ENCODE measurements at places on chromosomes 5 and 9.

GRCh38 chr5:177494346-177495195, 2.8 kb downstream of the PDLIM7 start:
- peak; percentile 76 for DNase-seq

DNA sequence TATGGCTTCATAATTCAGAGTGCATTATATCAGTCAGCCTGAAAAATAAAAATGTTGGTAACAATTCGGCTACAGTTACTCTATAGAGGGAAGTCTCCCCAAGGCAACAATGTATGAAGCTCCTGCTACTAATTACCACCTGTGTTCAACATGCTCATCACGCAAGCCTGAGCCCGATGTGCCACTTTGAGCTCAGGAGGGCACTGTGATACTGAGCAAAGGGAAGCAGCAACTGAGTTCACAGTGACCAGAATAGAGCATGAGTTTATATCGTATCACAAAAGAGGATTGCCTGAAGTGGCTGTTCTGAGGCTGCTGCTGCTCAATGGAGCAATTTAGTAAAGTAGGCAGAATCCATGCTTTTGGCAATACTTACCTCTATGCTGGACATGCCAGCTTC, 202.0 kb upstream of the HAPLN1 start:
- no peak for DNase-seq

GRCh38 chr5:108387758-108388157, 5.9 kb upstream of the FBXL17 start:
- DNase-seq = no peak

GRCh38 chr9:111909444-111909843, 12.8 kb downstream of the UGCG start:
- DNase-seq = no peak

DNA sequence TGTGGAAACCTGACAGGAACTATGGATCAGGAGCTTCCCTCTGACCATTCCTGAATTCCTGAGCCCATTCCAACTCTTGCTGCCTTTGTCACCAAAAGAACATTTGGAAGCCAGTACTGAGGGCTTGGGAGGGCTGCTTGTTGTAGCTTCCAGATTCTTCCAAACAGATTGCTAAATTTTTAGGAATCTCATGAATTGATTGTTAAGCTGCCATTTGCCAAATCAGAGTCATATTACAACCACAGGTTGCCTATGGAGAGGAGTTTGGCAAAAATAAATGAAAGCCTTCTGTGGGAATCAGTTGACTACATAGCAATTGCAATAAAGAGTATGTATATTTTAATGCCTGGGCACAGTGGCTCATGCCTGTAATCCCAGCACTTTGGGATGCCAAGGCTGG, 39.2 kb upstream of the SLC28A3 start:
- no peak for DNase-seq

- no peak for DNase-seq
These were observed 271.0 kb downstream of the DNAH5 start for GRCh38 chr5:13673511-13673910.

Measured in hematopoietic multipotent progenitor cell treated with erythropoietin and hydrocortisone succinate and interleukin-3 and kit ligand, for 4 days (in vitro differentiated cells).